ENCODE measurements at places on chromosomes 5 and 9. TPM values are rescaled to one million over a fixed set of nuclear protein-coding genes. Genes with fewer than 3 reads are reported as not detected.

TSLP gene
- 0.43 TPM for total RNA-seq

DNA sequence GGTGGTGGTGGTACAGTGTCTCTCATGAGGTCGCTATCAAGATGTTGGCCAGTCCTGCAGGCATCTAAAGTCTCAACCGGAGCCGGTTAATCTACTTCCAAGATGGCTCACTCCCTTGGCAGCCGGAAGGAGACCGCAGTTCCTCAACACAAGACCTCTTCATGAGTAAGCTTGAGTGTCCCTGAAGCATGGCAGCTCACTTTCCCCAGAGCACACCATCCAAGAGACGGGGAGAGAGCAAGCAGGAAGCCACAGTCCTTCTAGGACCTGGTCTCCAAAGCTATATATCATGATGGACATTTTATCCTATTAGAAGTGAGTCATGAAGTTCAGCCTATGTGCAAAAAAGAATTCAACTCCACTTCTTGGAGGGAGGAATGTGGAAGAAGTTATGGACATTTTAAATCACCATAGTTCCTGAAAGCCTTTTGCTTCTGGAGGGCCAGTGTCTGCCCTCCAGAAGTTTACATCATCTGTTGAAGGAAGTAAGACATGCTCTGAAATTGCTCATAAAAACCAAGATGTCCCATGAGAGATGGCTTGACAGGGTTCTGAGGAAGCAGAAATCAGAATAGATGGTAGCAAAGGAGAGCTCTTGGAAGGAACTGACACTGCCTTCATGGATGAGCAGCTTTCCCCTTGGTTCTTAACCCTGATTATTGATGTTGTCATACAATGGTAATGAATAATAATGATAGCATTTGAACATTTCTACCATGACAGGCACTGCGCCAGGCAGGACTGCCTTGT, 21.3 kb downstream of the GALNT10 start:
- H3K36me3 ChIP-seq: peaks cover 8% of the 10 kb centered on the region
- peak; percentile 89 for DNase-seq
- H3K4me3 ChIP-seq: no peak overlapping the region
- H3K27ac ChIP-seq: peak overlapping the region; percentile 10
- H3K27me3 ChIP-seq: no peaks in the 10 kb centered on the region
- H3K4me1 ChIP-seq: peaks cover 16% of the 10 kb centered on the region

- no peak overlapping the region for H3K27ac ChIP-seq
- H3K4me1 ChIP-seq: peaks cover 10% of the 10 kb centered on the region
- no peak overlapping the region for H3K4me3 ChIP-seq
Measured at GRCh38 chr5:173718469-173718868, 102.0 kb upstream of the BOD1 start.

GRCh38 chr5:3092664-3093063, 341.2 kb upstream of the IRX2 start:
- no peak overlapping the region for H3K4me3 ChIP-seq
- H3K27ac ChIP-seq: no peak overlapping the region
- no peaks in the 10 kb centered on the region for H3K4me1 ChIP-seq
- DNase-seq: no peak
- H3K27me3 ChIP-seq: no peaks in the 10 kb centered on the region

- H3K27me3 ChIP-seq: peaks cover 4% of the 10 kb centered on the region
- no peak overlapping the region for H3K4me3 ChIP-seq
- H3K36me3 ChIP-seq: no peaks in the 10 kb centered on the region
- no peaks in the 10 kb centered on the region for H3K4me1 ChIP-seq
- DNase-seq: no peak
Measured at GRCh38 chr5:1032551-1033027, 24.0 kb downstream of the NKD2 start.

DNA sequence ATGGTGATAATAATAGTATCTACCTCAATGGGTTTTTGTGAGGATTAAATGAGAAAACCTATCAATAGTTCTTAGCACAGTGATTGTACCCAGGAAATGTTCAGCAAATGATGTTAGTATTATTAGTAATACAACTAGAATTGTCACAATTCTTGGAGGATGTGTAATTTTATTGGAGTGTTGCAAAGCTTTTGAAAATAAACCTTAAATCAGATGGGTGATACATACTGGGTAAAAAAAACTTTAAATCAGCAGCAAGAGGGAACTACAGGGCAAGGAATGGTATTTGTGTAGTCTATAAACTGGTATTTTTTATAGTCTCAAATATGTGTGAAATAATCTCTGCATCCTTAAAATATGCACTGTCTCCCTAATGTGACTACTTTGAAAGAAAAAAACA, 371.6 kb downstream of the PIK3R1 start:
- no peak overlapping the region for H3K4me3 ChIP-seq
- H3K27me3 ChIP-seq: no peaks in the 10 kb centered on the region
- H3K27ac ChIP-seq: no peak overlapping the region
- H3K36me3 ChIP-seq: no peaks in the 10 kb centered on the region
- DNase-seq: no peak

GRCh38 chr9:107883496-107884124, 394.0 kb upstream of the KLF4 start:
- H3K27ac ChIP-seq: no peak overlapping the region
- H3K4me1 ChIP-seq: no peaks in the 10 kb centered on the region
- H3K36me3 ChIP-seq: no peaks in the 10 kb centered on the region
- DNase-seq: no peak

DNA sequence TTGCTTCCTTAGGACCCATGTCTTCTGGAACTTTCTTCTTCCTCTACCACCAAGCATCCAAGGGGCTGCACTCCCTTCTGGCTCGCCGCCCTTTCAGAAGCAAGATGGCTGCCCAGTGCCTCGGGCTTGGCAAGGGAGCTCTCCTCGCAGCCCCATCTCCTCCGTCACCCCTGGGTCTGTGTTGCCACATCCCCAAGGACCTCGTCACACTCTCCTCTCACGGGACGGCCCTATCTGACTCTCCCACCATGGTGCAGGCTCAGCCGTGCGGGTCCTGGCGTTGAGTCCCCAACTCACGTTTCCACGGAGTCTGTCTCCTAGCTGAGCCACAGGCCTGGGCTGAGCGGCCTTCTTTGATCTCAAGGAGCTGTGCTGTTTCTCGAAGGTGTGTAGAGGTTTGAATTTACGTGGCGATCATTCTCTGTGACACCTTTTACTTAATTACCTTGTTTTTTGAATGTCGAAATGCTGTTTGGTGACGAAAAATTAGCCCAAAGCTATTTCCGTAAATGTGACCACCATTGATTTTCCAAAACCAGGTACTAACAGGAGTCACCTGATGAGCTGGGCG, 15.0 kb upstream of the SCGB3A1 start:
- no peaks in the 10 kb centered on the region for H3K36me3 ChIP-seq
- no peaks in the 10 kb centered on the region for H3K4me1 ChIP-seq
- no peak for DNase-seq
- H3K27me3 ChIP-seq: no peaks in the 10 kb centered on the region

Data from astrocyte (in vitro differentiated cells and primary cell).